ENCODE measurements at places on chromosomes 13 and 19.

GRCh38 chr13:43895940-43896339, 16.2 kb downstream of the LACC1 start:
- no peak for DNase-seq

DNA sequence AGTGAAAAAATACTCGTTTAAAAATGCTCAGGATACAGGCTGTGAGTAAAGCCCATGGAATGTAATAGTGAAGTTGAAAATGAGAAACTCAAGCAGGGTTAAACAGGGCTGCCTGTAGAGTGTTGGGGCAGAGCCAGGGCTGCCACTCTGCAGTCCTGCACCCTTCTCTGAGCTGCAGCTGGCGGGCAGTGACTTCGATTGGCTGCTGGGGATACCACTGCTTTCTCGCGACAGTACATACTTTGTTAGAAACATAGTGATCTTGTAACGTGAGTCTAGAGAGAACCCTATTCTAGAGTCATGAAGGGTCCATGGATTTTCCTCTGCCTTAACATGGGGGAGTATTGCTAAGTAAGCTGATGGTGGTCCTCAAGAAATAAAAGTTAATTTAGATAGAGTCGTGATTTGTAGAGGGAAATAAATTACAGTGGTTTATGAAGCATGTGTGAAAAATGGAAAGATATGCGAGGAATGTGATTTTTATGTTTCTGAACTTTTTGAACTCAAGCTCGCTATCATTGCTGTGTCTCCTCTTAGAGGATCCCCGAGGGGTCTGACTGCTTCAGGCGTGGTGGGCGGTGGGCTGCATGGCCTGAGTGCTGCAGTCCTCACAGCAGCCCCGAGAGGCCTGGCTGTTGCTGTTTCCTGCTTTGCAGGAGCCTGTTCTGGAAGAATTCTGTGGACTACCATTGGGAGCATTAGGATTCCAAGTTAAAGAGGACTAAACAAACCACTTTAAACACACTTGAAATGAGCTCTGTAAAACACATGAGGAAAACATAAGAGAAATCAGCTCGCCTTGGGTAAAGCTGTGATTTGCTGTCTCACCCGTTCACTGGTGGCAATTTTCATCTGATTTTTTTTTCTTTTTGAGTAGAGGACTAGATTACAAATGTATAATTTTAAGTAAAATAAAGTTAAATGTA, 95.7 kb downstream of the ARHGEF7 start:
- DNase-seq = no peak

GRCh38 chr19:42091742-42092141, 15.8 kb downstream of the ZNF574 start:
- no peak for DNase-seq

GRCh38 chr19:42023121-42023942, 29.3 kb upstream of the ATP1A3 start:
- DNase-seq = no peak

Measured in left lobe of liver (tissue), 2 donors.